ENCODE measurements at places on chromosomes 11 and 22. TPM values are rescaled to one million over a fixed set of nuclear protein-coding genes. Genes with fewer than 3 reads are reported as not detected.

GRCh38 chr11:122720107-122720881 is 64.8 kb downstream of the UBASH3B start:
- DNase-seq, result no peak

GRCh38 chr11:13993096-13993765 is 30.7 kb downstream of the SPON1 start:
- no peak for DNase-seq

TMPRSS4 gene
- total RNA-seq, result not detected

APOL6 gene
- total RNA-seq, result 83.9 TPM

DNA sequence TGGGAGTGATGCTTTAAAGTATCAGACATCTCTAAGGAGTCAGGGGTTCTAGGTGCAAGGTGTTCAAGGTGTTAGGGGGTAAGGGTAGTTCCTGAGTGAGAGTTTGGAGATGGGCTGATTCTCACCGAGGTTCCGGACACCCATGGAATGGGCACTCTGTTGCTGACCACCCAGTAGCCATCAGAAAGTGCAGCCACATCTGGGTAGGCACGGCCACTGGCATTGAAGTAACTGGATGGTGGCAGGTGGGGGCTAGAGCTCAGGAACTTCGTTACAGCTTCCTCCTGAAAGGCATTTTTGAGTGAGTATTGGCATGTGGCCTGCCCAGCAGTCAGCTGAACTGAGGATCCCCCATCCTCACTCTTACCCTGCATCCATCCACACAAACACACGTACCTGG is 3.0 kb upstream of the TAF10 start:
- DNase-seq, result no peak

Measured in omental fat pad (tissue), 4 donors.